ENCODE measurements at places on chromosomes 2 and 18.

DNA sequence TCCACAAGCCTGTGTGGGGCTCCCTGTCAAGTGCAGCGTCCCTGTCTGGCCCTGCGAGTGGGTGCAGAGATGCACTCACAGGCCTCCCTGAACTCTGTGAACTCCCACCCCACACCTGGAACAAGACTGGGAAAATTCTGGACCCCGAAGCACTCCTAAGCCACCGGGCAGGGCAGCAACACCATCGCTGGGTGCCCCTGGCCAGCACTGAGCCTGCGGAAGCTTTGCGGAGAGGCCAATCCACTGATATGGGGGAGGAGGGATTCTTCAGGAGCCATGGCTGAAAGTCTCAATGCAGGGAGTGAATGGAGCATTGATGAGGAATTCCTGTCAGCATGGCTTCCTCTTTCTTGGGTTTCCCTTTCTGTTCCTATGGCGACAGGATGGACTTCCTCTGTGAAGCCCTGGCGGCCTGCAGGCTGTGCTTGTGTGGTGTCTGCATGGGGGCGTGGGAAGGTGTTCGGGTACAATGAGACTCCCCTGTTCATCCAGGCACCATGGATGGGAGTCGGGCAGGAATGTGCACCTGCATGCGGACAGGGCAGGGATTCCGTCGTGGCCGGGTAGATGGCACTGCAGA lies 15.1 kb downstream of the TRIB2 start:
- DNase-seq, result no peak

DNA sequence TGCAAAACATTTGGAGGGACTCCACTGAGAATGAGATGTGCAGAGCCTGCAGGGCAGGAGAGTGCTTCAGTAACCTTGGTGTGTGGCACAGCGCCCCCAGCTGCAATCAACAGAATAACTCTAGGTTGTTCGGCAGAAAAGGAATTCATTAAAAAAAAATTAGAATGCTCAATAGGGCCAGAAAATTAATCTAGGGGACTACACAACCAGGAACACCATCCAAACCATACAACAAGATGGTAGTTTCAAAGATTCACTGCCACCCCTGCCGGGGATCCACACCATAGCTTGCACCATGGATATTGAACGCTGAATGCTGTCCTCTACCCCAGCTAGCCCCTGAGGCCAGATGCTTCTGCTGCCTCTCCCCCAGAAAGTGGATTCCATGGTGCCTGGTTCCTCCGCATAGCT lies 50.1 kb downstream of the THUMPD2 start:
- peak; percentile 3 for DNase-seq

- DNase-seq, result no peak
Measured at GRCh38 chr2:217290467-217290866, 430.6 kb upstream of the TNP1 start.

- no peak for DNase-seq
Measured at GRCh38 chr2:204566439-204566838, 21.2 kb downstream of the PARD3B start.

GRCh38 chr18:49172246-49172645 lies 221.5 kb upstream of the SMAD7 start:
- no peak for DNase-seq

DNA sequence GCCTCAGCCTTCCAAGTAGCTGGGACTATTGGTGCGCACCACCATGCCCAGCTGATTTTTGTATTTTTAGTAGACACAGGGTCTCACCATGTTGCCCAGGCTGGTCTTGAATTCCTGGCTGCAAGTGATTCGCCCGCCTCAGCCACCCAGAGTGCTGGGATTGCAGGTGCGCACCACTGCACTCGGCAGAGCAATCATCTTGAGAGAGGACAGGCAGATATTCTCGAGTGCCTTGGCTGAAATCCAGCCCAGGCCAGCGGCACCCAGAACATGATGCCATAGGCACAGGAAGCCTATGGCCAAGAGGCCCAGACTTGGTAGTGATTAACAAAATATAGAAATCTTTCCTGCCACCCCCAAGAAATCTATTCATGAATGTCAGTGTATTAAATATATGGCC lies 58.0 kb upstream of the PEX13 start:
- DNase-seq, result no peak

- no peak for DNase-seq
Measured at GRCh38 chr2:20432714-20433113, 14.2 kb upstream of the RHOB start.

- DNase-seq, result no peak
Measured at GRCh38 chr2:223889229-223889628, 51.8 kb upstream of the AP1S3 start.

DNA sequence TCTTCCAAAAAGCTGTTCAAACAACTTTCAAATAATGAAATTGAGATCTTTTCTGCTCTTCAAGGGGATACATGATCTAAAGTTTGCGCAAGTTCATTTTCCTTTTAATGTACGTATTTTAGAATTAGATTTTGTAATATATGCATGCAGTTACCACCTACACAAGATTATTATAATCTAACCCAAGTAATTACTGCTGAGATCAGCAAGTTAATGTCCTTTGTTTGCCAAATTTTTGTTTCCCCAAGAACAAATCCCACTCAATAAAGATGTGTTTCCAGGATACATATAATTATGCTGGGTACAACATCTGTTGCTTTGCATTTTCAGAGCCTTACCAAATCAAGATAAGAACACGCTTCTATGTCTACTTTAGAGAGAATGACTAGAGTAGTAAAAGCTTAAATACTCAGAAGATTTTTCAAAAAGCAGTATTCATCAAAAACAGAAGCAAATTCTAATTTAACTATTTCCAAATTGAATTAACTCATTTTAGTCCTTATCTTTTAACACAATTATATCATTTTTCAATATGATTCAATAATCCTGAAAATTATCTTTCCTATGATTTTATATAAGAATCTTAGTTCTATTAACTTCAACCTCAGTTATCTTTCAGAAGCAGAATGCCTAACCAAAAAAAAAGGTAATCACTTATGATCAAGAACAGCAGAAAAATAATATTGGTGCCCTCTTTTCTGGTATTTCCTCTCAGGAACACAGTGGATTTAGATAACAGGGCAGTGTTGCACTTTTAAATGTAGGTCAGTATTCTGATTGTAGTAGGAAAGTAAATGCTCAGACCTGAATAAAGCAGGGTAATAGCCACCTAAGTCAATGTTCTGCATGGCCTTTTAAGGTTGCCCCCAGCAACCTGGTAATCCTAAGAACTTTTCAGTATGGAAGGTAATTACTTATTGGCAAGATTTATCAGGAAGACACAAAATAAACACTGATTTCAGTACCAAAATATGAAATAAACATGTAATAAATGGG lies 28.0 kb downstream of the CERKL start:
- no peak for DNase-seq

- DNase-seq, result no peak
Measured at GRCh38 chr2:207727261-207727660, 15.8 kb downstream of the CCNYL1 start.
